ENCODE measurements at places on chromosomes 5 and 9. TPM values are rescaled to one million over a fixed set of nuclear protein-coding genes. Genes with fewer than 3 reads are reported as not detected.

MEGF10 gene
- 2.9 TPM for total RNA-seq

ABL1 gene
- total RNA-seq: 47.2 TPM

GAPT gene
- total RNA-seq: not detected

ATOSB gene
- total RNA-seq: 17.8 TPM

TMEM232 gene
- 1.2 TPM for total RNA-seq

OMD gene
- total RNA-seq: 2.3 TPM

PCDHA9 gene
- not detected for total RNA-seq

ERGIC1 gene
- total RNA-seq: 70.0 TPM

SHB gene
- 33.9 TPM for total RNA-seq

FAM219A gene
- 19.7 TPM for total RNA-seq

DNA sequence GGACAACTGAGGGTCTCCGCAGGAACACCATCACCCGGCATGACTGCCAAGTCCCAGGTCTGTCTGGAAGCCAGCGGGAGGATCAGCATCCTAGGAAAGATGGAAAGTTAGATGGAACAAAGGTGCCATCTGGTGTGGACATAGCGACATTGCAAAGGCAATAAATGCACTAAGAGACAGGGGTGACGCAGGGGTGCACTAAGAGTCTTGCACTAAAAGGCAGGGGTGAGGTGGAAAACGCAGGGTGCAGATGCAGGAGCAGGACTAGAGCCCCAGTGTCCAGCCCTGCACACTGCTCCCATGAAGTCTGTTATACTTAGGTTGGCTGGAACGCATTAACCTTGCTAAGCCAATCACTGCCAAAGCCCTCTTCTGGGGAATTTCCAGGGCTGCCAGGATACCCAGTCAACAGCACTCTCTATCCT, 15.5 kb downstream of the ATOX1 start:
- no peak for DNase-seq

- no peak for DNase-seq
These were observed 2.9 kb upstream of the RBM22 start for GRCh38 chr5:150703762-150704161.

GRCh38 chr9:81073821-81074220, 615.5 kb downstream of the TLE1 start:
- no peak for DNase-seq

DNA sequence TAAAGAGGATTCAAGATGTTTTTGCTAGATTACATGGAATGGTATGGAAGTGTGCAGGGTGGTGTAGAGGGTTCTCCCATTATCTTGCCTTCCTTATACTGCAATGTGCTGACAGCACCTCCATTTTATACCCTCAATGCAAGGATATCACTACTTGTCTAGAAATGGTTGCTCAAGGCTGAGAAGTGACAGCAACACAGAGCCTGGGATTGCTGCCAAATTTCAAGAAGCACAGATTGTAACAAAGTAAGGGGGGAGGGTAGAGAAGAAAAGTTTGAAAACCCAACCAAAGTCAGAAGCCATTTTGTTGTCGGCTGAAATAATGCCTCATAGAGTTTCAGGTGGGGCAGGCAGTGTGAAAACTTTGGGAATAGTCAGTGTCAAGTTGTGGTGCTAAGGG, 29.8 kb downstream of the PCDHAC2 start:
- DNase-seq: no peak

DNA sequence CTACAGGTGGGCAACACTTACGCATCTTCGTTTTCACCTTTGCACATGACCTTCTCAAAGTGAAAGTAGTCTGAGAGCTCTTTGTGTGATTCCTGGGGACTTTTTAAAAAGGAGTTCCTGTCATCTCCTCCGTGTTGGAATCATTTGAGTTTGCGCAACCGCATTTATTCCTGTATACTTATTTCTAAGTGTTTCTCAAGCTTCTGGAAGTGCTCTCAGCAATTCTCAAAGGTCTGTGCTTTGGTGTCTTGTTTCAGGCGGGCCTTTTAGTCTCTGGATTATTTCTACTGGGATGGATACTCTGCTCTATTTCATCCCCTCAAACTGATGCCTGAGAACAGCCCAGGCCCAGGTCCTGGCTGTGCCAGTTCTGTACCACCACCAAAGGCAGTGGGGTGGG, 226.5 kb upstream of the TUT7 start:
- no peak for DNase-seq

GRCh38 chr5:149544028-149544420, 7.2 kb downstream of the CSNK1A1 start:
- no peak for DNase-seq

DNA sequence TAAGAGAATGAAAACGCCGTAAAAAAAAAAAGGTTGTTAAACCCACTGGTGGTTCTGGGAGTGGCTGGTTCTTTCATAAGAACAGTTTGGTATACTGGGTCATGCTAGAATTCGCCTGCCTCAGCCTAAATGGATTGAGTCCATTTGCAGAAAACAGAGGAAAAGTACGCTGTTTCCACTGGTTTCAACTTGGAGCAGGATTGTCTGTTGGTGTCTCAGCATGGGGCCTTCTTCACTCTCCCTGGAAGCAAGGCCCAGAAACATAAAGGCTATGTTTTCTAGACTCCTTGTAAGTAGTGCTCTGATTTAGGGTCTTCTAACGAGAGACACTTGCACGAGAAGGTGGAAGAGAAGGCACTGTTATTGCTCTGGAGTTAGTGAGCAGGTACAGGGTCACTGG, 116.9 kb upstream of the MTAP start:
- no peak for DNase-seq

DNA sequence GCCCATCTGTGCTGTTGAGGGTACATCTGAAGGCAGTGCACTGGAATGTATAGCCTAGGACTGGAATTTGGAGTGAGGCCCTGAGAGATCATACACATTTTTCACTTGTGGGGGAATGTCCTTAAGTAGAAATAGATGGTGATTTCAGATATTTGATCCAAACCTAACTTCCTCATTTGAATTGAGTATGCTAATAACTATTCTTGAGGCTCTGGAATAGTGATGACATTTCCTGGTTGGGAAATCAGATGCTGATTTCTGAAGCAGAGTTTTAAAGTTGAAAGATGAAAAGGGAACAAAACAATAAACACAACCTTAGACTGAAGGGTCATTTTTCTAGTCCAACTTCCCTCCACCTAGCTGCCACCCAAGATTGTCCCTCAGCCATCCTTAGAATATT, 163.0 kb upstream of the CCDC152 start:
- no peak for DNase-seq

DNA sequence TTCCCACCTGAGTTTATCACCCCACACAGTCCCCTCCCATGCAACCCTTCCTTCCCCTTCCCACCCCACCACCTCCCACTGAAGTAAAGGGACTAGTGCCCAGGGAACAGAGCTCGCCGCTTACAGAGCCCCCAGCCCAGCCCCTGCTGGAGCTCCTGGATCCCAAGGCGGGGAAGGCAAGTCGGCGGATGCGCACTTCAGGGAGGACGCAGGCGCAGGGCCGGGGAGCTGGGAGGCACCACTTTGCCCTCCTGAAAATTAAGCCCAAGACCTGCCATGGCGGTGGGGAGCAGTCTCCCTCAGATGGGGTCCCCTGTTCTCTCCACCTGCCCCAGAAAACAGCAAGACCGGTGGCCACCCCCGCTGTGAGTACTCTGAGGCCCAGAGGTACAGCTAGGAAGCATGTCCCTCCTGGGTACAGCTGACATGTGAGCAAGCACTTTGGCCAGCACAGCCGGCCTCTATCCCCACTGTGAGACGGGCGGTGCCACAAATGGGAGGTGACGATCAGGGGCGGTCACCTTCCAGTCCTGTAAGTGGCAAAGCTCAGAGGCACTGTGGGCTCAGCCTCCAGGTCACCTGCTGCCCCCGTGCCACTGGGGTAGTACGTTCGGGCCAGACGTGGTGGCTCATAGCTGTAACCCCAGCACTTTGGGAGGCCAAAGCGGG, 45.9 kb downstream of the COL23A1 start:
- DNase-seq: no peak

- peak; percentile 52 for DNase-seq
These were observed 3.3 kb downstream of the SEPTIN8 start for GRCh38 chr5:132773601-132774355.

GRCh38 chr9:4540425-4540824, 50.2 kb downstream of the SLC1A1 start:
- DNase-seq: no peak

DNA sequence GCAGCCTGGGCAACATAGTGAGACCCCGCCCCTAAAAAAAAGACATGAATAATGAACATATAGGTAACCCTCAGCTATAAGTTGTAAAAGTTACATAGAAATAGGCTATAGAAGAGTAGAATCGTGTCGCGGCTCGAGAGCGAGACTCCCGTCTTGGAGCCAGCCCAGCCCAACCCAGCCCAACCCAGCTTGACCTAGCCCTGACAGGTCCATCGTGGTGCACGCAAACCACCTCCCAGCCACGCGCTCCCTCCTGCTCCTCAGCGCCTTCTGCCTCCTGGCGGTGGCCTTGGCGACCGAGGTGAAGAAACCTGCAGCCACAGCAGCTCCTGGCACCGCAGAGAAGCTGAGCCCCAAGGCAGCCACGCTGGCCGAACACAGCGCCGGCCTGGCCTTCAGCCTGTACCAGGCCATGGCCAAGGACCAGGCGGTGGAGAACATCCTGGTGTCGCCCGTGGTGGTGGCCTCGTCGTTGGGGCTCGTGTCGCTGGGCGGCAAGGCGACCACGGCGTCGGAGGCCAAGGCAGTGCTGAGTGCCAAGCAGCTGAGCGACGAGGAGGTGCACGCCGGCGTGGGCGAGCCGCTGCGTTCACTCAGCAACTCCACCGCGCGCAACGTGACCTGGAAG, 10.8 kb downstream of the KIF24 start:
- no peak for DNase-seq

DNA sequence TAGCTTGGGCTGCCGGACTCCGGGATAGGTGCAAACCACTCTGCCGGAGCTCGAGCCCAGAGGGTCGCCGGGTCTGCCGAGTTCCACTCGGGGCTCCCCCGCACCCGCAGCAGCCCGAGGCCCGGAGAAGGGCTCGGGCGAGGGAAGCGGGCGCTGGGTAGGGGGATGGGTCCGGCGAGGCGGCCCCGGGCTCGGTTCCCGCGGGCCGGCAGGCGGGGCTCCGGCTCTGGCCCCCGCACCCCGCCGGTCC, 507 bp downstream of the RICTOR start:
- no peak for DNase-seq

DNA sequence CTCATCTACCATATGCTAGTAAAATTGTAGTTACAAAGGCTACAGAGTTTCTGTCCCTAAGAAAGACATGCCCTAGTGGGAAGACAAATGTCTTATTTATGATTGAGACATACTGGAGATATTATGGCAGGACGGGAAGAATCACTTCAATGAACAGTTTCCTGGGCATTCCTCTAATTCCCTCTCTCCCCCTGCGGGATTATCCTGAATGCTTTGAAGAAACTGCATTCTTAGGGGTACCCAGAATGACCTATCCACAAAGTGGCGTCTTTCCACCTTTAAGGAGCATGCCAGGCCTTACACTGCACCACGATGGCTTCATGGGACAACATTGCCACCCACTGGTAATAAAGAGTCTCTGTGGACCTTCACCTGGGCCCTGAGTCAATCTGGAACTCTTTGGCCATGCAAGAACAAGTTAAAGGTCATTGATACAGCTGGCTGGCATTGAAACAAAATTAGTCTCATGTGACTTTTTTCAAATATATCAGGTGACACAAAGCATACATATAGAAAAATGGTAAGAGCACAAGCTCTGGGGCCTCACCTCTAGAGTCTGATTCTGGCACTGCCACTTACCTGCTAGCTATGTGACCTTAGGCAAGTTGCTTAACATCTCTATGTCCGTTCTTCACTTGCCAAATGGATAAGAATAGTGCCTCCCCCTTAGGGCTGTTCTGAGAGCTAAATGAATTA, 32.0 kb downstream of the ANKRD55 start:
- peak; percentile 44 for DNase-seq

DNA sequence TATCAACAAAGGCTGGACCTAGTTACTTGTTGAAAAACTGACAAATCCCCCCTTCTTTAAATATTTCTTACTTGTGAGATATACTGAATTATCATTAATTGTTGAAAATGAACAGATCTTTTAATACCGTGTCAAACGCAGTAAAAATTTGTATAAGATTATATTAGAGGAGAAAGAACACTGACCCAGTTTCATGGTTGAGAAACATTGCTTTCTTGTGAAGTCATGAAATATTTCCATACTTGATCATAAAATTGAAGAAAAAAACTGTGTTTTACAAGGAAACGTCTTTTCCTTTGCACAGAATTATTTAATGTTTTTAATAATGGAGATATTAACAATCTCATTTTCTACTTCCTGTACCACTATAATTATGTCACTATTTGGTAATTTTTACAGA, 45.8 kb downstream of the MOCS2 start:
- DNase-seq: no peak

DNA sequence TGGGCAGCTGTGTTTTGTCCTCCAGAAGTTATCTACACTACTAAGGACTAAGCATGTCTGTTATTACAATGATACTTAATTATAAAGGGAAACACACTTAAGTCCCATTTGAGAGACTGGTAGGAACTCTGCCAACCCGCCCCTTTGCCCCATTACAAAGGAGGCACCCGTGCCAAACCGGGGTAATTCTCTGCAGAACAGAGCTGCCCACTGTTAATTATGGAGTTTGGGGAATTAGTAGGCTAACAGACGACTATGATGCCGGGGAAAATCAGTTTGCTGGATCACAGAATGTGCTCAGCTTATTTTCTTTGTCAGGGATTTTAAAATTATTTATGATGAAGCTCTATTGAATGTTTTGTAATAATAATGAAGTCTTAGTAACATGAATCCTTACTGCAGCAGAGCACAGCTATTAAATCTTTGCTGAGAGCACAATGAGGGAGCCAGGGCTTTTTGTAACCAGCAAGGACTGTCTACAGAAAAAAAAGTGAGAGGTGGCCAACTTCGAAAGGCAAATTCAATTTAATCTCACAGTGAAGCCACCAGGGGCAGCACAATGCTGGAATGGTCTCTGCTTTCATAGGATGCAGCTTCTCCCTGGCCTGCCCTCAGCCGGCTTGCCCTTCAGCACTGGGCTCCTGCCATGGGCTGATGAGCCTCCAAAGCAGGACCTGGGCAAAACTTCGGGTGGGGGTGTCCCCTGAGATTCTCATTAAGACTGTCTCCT, 134.5 kb downstream of the GNAQ start:
- DNase-seq: no peak

GRCh38 chr9:78029551-78030295, 1.9 kb downstream of the GNAQ start:
- no peak for DNase-seq

- no peak for DNase-seq
These were observed 30.1 kb downstream of the EGR1 start for GRCh38 chr5:138495351-138495750.

- no peak for DNase-seq
These were observed 74.1 kb upstream of the PIK3R1 start for GRCh38 chr5:68141494-68141893.

DNA sequence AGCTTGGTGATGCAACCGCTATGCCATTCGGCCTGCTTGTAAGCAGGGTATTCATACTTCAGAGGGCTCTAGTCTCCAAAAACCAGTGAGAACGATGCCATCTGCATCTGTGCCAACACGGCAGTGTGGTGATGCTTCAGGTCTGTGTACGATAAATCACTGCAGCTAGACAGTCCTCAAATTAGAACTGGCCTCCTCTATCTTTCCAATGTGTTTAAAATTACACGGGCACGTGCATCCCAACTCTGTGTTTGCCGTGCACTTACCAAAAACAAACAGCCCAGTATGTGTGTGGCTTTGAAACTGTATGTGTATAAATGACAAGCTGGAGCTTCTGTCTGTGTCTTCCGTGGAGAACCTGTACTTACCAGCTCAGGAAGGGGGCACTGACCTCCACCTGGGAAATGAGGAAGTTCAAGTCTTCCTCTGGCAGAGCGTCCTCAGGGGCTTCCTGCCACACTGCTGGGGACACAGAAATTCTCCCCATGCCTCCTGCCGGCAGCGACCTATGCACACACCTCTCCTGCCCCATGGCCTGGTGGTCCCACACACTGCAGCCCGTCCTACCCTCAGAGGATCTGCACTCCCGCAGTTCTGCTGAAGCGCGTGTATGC, 12.3 kb downstream of the MED10 start:
- DNase-seq: peak; percentile 74

Data from lower leg skin (tissue), 4 donors.